ENCODE measurements at places on chromosomes 2 and 18.

DNA sequence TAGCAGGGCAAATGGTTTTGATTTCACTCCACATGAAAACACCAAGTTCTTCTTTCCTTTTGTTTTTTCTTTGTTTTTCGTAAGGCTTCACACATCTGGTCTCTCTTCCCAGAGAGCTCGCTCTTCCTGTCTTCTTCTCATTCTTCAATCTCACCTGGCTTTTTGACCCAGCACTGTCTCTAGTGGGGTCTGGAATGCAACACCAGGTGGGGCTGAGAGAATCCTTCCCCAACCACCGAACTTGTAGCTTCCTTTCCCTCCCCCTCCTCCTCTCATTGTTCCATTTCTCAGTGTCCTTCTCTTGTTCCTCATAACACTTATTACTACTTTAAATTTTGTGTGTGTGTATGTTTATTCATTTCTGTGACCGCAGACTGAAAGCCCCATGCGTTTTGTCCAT, 13.5 kb upstream of the PIEZO2 start:
- no peak for DNase-seq

GRCh38 chr2:41871080-41871479, 176.7 kb upstream of the PKDCC start:
- no peak for DNase-seq

GRCh38 chr2:70920367-70920715, 15.4 kb upstream of the ATP6V1B1 start:
- no peak for DNase-seq

GRCh38 chr2:59899692-59900091, 653.8 kb downstream of the BCL11A start:
- no peak for DNase-seq

- DNase-seq, result no peak
Measured at GRCh38 chr2:169759987-169760386, 26.4 kb downstream of the KLHL23 start.

GRCh38 chr2:133200684-133201421, 367.4 kb downstream of the NCKAP5 start:
- no peak for DNase-seq

DNA sequence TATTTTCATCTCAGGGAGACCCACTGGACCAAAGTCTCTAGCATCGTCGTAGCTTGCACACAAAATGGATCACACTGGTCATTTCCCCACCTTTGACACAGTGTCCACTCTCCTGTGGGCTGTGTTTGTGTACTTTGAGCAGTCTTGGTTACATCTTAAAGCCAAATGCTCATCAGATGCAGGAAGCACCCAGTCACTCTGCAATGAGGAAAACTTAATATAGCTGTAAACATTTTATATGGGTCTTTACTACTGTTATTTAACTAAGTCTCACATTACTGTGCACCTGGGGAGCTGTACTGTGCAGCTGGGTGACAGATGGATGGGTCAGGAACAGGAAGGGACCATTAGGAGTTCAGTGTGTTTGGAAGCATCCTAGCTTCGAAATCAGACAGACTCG, 109.0 kb upstream of the CXCR4 start:
- DNase-seq, result no peak

DNA sequence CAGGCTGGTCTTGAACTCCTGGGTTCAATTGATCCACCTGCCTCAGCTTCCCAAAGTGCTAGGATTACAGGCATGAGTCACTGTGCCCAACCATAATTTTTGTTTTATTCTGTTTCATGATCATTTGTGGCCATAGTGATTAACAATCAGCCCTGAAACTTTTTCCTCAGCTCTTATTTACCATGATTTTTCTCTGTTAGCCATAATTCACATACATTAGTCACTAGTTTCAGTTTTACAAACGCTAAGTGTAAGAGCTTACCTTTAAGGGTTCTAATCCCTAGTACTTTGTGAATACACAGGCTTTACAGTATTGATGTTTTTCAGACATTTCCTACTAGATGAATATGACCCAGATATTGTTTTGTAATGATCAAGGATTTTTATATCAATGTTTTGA, 216.1 kb downstream of the DPP4 start:
- DNase-seq, result no peak

GRCh38 chr2:64716569-64716968, 62.9 kb upstream of the SERTAD2 start:
- DNase-seq, result no peak

GRCh38 chr2:39256040-39256439, 12.3 kb upstream of the CDKL4 start:
- DNase-seq, result no peak

DNA sequence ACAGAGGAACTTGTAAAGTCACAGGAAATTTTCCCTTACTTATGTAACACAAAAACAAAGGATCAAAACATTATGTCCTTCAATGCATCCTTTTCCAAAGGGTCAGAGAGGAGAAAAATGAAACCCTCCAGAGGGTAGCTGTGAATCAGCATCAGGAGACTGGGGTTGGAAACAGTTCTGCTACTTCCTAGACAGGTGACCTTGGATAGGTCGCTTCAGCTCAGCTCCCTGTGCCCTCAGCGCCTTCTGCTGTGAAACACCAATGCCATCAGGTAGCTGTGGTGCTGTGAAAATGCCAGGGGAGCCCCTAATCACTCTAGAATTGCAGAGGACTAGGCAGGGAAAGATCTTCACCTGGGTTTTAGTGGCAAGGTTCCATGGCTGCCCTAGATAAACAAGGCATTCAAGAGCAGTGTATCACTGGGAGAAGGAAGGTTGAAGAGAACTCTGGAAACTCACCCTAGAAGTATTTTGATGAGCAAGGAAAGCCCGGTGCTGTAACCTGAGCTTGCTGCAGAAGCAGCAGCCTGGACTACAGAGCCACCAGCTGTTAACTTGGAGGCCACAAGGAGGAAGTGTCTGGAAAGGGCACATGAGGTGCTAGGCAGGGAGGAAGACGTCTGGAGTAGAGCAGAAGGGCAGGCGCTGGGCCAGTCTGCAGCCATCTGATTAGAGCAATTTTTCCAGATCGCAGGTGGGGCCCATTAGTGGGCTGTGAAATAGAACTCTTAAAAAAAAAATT, 100.7 kb upstream of the MCFD2 start:
- no peak for DNase-seq

DNA sequence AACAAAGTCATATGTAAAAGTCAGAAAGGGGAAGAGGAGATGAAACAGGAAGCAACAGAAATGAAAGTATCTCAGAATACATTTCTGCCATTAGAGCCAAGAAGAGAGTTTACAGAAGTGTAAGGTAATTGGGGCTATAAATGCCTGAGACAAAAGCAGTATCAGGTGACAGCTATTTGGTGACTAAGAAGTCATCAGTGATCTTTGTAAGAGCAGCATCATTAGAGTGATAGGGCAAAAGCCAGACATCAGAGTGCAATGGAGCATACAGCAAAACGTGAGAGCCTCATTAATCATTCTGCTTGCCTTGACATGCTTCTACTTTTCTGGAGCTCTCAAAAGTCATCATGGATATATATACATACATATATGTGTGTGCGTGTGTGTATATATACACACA, 804.7 kb upstream of the PIK3C3 start:
- no peak for DNase-seq

- no peak for DNase-seq
Measured at GRCh38 chr2:158893026-158893425, 75.4 kb upstream of the TANC1 start.

- no peak for DNase-seq
Measured at GRCh38 chr2:29323961-29324360, 208.7 kb downstream of the CLIP4 start.

DNA sequence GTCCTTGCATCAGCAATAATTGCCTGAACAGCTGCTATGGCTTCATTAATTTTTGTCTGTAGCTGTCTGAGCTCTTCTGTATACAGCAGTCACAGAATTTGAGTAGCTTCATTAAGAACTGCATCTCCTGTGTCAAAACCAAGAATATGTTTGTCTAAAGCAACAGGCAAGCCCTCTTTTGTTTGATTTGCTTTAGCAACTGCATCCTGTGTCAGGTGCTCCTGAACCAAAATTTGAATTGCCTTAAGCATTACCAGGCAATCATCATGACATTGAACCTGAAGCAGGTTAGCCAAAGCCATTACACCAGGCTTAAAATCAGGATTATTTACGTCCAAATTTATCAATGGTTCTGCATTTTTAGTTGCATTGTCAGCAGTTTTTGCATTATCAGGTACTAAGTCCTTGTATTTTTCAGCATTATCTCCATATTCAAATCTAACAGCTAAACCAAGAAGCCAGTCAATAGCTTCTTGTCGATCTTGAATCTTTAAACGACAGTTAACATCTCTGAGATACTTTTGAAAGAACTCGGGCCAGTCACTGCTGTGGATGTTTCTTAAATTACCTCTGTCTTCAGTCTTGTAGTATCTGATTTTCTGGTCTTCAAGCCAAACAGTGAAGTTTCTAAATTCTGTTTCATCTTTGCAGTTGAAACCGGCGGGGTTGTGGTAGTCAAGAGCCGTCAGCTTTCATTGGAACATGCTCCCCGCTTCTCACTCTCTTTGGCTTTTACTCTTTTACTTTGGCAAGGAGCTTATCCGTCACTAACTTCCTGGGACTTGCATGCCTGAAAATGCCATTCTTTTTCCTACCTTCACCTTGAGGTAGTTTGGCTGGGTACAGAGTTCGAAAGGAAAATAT, 42.2 kb downstream of the MERTK start:
- DNase-seq, result no peak

- no peak for DNase-seq
Measured at GRCh38 chr2:33014268-33014667, 67.5 kb downstream of the LTBP1 start.

DNA sequence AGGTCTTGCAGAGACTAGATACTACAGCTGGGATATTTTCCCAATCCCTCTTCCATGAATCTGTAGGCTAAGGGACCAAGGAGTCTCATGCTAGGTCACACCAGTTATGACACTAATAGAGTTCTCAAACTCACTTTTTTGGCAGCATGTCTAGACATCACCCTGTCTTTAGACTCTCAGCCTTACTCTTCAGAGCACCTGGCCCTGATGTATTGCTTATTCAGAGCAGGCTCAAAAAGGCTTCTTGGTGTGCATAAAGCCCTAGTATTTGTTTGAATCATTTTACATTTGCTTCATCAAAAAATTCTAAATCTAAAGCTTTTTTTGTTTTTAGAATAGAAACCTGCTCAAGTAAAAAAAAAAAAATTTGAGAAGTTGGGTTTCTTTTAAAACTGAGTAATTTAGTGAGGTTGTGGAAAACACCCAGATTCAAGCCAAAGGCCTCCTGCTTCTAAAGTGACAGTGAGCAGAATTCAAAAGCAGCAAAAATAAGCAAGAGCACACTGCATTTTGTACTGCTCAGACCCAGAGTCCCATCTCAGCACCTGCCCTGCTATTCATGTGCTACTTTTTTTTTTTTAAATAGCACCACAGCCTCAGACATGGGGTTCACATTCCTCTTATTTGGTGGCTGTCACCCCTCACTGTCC, 18.0 kb upstream of the DNAH6 start:
- DNase-seq, result no peak

DNA sequence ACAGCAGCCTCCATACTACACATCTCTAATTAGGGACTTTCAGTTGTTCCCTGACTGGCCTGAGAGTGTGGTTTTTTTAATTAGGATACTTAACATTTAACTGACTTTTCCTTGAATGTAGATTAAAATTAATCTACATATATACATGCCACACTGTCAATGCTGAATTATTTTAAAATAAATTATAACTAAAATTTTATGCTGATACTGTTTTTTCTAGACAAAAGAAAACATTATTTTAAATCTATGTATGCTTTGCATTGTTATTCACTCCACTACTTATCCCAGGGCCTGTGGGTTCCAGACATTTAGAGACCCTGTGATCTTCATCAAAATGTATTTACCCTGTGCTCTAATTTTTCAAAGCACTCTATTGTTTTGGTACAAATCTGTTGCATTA, 496.0 kb upstream of the MAP2 start:
- DNase-seq, result no peak

DNA sequence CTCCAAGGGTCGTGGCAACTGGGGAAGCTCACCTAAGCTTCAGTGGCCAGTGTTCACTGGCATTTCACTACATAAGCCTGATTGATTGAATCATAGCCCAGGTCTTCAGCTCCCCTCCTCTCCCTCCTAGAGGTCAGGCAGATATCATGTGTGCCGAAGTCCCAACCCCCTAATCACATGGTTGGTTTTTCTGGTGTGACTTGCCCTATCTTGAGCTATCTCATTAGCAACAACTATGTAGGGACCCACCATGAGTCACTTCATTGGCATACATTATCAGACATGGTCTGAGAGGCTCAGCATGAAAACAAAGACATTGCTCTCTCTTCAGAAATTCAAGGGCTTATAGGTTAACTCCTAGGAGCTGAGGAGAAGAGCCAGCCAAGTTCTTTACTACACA, 76.8 kb downstream of the LYPD1 start:
- DNase-seq, result no peak

DNA sequence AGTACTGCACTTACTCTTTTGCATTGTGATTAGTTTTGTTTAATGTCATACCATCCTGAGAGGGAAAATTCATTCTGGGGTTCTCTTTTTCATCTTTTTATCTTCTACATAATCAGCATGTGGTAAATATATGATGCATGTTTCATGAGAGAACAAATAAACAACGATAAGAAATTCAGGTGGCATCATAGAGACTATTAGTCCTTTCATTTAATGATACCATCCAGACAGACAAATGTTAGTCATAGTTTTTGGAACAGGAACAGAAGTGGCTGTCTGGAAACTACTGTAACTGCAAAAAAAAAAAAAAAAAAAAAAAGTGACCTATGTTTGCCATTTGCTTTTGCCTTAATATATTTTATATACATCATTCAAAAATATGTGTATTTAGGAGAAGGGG, 761.0 kb downstream of the EPHA4 start:
- DNase-seq, result no peak

- DNase-seq, result no peak
Measured at GRCh38 chr2:26172189-26172870, 558 bp upstream of the GAREM2 start.

GRCh38 chr2:20617892-20618467, 32.9 kb downstream of the HS1BP3 start:
- DNase-seq, result no peak

DNA sequence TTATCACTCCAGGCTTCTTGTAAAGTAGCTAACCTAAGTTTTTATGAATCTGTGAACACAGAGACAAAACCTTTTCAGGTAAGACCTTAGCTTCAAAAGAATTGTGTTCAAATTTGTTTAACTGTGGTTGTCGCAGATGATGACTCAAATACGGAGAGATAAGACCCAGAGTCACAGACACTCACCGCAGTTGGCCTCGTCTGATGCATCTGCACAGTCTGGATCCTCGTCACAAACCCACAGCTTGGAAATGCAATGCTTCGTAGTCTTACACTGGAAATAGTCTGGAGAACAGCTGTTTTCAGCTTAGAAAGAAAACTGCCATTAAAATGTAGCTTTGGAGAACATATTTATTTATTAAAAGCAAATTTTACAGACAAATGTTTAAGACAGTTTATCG, 1662.1 kb upstream of the NXPH2 start:
- no peak for DNase-seq

- DNase-seq, result no peak
Measured at GRCh38 chr2:230742781-230743180, 30.1 kb downstream of the CAB39 start.

GRCh38 chr18:22277758-22278157, 108.4 kb downstream of the GATA6 start:
- DNase-seq, result no peak

- no peak for DNase-seq
Measured at GRCh38 chr2:12726271-12726670, 9.5 kb downstream of the TRIB2 start.

GRCh38 chr2:96509114-96509846, 4.1 kb upstream of the NEURL3 start:
- DNase-seq, result peak; percentile 46

All from activated T-helper 9 cell treated with anti-CD3 and anti-CD28 coated beads, Interleukin-2, amount 50 U/mL, for 16 hours (primary cell).